ENCODE measurements at places on chromosomes 11 and 22.

DNA sequence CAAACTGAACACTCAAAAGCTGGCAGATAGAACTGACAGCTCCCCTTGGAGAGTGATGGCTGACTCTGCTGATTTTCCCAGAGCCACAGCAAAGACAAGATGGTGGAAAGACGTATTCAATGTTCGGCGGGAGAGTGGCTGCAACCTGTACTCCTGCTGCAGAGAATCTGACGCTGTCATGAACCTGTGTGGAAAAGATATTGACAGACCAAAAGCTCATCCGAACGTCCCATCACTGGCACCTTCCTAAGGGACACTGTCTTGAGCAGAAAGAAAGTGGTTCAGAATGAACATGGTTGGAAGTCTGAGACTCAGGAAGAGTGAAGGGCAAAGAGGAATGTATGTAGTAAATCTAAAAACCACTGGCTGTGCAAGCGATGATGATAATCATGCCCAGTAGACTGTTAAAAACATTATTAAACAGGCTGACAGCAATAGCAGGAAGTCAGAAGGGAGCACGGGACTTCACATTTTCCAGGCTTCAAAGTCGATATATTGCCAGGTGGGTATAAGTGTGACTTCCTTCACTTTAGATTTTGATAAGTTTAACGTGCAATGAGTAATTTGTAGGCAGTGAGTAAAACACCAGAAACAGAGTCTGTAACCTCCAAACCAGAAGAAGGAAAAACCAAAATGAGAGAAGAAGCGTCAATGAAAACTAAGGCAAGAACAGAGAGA lies 6.2 kb upstream of the IL17REL start:
- no peak for DNase-seq

GRCh38 chr22:46397951-46398350 lies 62.4 kb downstream of the TRMU start:
- no peak for DNase-seq

- DNase-seq = no peak
These were observed 54.6 kb downstream of the GRIK4 start for GRCh38 chr11:120566176-120566575.

DNA sequence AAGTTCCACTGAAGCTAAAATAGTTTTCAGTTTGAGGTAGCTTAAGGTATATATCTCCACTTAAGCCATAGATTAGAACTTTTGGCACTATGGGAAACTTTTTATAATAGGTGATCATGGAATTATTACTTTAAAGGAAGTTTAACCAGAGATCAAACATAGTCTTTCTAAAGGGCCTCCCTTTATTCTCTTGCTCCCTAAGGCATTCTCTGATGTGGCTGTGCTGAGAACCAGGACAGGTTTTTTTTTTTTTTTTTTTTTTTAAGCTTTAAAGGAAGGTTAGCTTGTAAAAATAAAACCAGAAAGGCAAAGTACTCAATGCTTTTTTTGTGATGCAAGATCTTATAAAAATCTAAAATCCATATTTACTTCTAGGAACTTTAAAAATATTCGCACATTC lies 2.9 kb upstream of the MRPL48 start:
- DNase-seq = no peak

GRCh38 chr22:37747080-37747714 lies 50.3 kb downstream of the TRIOBP start:
- DNase-seq = no peak

- DNase-seq = no peak
These were observed 3.5 kb downstream of the FIBIN start for GRCh38 chr11:26997378-26997777.

- no peak for DNase-seq
These were observed 63.2 kb upstream of the EED start for GRCh38 chr11:86181379-86181778.

DNA sequence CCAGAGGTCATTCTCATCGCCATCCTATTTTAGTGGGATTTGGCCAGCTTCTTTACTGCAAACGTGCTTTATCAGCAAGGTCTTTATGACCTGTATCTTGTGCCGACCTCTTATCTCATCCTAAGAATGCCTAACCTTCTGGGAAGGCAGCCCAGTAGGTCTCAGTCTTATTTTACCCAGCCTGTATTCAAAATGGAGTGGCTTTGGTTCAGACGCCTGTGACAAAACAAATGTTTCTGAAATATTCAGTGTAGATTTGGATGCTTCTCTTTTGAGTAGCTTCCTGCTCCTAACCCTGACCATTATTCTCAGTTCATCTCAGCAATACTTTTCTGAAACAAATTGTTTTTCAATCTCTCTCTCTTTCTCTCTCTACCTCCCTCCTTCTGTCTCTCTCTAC lies 60.1 kb downstream of the TRIM44 start:
- DNase-seq = no peak

GRCh38 chr11:81839976-81840375 lies 893.7 kb downstream of the FAM181B start:
- no peak for DNase-seq

DNA sequence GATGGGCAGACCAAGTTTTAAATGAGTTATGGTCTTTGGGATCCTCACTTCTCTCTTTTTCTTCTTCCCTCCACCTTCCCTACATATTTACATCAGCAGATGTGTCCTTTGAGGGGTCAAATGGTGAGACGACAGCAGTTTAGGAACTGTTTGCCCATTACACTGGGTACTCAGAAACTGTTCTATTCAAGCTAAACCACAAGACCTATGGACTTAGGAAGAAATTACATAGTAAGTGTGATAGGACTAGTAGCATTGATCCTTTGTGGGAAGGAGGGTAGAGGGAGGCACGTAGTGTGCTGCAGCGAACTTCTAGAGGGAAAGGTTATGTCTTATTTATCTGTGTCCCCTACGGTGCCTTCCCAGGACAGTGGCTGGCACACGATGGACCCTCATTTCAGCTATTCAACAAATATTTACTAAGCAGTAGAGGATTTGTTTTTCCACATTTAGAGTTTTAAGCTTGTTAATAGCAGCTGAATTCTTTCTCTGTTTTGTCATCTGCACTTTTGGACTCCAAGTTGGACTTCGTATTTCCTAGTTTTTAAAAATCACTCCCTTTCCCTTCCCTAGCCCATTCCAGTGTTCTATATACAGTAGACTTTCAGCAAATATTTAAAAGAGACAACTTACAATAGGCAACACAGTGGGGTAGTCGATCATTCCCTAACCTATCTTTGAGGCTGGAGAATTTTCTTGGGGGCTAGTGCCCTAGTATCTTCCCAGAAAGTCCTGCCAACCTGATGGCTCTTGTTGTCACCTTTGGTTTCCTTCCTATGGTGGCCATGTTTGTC lies 13.9 kb downstream of the FZD4 start:
- no peak for DNase-seq

DNA sequence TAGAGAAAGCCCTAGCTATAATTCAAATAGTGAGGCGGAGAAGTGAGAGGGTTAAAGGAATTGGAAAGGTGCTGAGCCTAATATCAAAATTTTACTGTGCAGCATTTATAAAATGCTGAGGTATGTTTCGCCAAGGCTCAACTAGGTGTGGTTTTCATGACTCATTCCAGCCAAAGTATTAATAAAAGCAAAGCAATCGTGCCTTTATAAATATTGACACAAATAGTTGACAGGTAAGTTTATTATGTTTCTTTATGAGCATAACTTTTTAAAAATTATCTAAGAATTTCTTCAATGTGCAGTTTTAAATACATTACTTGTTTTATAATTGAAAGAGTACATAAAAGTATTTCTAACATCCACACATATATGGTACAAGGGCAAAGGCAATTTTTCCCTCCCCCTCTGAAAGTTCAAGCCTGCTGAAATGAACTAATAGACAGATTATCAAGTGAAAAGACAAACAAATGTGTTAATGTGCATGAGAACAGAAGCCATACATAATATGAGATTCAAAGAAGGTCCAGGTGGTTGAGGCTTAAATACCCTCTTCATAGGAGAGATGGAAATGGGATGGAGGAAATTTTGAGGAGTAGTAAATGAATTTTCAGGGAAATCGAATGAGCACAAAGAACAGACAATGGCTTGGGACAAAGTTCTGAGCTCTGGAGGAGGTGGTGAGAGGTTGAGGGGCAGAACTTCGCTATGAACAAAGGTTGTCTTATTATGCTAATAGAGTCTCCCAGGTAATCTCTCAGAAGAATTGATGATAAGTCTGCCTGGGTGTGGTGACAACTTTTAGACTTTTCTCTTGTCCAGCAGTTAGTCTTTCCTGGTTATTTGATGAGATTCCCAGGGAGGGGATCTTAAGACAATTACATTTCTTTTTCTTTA lies 326.5 kb downstream of the BUD13 start:
- DNase-seq = no peak

DNA sequence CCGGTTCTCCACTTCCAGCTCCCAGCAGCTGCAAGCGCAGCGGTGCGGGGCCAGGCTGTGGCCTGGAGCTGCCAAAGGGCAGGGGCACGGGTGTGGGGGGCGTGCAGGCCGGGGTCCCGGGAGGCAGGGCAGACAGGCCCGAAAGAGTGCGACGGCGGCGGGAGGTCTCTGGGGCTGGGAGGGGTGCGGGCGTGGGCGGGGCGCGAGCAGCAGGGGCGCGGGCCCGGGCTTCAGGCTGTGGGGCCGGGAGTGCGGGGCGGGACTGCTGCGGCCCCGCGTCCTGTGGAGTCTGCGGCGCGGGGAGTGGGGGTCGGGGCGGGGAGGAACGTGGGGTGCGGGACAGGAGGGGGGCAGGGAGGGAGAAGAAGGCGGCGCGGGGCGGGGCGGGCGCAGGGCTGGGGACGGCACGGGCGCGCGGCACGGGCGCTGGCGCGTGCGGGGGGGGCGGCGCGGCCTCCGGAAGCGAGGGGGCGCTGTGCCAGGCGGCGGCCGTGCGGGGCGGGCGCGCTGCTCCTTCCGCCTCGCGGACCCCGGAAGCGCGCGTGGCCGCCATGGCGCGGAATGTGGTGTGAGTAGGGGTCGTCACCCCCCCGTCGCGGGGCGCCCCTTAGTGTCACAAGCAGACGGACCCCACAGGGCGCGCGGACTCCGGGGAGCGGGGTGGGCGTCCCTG lies at the start of gene MRPL23:
Gene MRPL23, plus strand, starts transcription at position 521 of the 673 bp plus-strand sequence. Its CDS starts 31 bp downstream, at position 552.
- no peak for DNase-seq

DNA sequence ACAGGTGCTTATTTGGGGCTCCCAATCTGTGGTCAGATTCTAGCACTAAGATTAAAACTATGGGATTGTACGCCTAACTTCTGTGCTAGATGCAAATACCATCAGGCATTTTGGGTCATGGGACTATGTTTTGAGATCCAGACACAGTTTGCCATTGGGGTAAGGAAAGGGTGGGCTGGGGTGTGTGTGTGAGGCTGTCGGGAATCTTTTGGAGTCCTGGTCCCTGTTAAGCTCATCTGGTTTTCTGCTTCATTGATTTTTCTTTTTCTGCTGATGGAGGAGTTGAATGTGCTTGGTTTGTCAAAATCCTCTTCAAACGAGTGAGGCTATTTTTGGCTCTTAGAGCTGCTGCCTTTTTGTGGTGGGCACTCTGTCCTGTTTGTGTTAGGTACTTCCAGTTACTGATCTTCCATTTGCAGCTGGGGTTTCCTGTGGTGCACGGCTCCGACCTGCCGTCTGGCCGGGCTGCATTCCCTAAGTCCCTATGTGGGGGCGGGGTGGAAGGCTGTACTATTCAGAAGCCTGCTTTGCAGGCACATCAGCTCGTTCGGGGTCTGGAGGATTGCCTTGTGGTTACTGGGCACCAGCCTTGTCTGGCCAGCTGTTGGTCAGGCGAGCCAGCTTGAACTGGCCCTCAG lies 2.9 kb downstream of the BCR start:
- DNase-seq = no peak

DNA sequence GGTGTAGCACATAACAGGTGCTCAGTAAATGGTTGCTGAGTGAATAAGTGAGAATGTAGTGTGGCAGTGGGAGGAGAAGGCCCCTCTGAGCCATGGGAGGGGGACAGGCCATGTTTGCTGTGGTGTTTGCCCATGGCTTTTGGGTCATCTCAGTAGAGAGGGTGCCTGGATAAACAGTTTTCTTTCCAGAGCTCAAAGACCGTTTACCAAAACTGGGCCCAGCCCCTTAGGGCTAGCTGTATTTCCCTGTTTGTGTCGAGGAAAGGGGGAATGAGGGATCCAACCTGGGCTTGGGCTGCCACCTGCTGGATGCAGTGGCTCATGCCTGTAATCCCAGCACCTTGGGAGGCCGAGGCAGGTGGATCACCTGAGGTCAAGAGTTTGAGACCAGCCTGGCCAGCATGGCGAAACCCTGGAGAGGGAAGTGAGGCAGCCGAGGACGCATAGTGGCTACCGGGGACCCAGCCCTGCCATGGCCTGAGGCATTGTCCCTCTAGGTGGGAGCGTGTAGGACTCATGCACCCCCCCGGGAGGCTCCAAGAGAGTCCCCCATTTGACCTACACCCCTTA lies 8.7 kb upstream of the LTO1 start:
- DNase-seq = no peak

DNA sequence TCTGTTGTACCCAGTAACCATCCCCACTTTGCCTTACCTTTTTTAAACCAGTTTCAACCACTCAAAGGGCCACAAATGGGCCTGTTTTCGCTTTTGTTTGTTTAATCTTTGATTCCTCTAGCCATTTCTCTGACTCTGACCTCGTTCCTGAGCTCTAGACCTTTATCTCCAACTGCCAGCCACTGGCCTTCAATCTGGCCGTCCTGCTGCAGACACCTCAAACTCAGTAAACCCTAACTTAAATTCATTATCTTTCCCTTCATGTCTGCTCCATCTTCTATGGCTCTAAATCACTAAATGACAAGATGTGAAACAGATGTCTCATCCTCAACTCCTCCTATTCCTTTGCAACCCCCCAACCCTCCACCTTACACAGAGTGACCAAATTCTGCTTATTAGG lies 1.3 kb upstream of the GDPD4 start:
- no peak for DNase-seq

GRCh38 chr11:63557570-63557969 lies 5.6 kb downstream of the PLAAT2 start:
- no peak for DNase-seq

- no peak for DNase-seq
These were observed 41.9 kb downstream of the SVIP start for GRCh38 chr11:22787551-22788162.

DNA sequence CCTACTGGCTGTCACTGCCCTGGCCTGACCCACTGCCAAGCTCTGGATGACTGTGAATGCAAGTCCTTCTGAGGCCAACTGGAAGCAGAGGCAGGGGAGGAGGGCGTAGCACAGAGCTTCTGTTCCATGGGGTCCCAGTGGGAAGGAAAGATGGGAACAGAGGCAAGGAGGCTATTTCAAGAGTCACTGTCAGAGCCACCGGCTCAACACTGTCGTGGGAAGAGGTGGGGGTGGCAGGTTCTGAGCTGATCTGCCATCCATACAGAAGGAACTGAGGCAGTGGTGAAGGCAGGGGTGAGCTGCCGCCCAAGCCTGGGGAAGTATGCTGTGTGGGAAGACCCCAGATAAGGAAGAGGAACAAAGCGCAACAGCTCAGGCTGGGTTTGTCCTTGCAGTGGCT lies 54.7 kb downstream of the SGSM3 start:
- no peak for DNase-seq

DNA sequence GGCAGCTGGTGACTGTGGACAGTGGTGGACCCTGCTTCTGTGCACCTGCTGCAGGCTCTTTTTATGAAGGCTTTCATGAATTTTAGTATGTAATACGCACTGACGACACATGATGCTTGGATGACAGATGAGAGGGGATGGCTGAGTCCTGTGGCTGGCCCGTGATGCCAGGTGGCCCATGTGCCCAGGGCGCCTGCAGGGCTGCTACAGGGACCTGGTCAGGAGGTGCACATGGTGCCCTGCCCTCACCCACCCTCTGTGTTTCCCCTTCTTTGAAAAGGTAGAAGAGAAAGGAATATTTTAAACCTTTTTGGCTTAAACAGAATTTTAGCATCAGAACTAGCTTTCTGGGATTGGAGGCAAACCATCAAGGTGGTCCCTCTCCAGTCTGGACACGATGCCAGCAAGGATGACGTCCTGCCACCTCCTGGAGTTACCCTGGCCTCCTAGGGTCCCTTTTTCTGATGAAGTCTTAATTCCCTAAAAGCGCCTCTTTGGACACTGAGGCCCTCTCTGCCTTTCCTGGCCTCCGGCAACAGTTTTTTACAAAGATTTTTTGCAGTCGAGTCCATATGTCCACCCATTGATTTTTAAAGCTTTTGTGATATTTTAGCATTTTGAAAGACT lies 5.4 kb upstream of the RANBP1 start:
- no peak for DNase-seq
